ENCODE measurements at places on chromosomes 3 and 15. TPM values are rescaled to one million over a fixed set of nuclear protein-coding genes. Genes with fewer than 3 reads are reported as not detected.

TFRC gene
- total RNA-seq, result 149 TPM

TPRA1 gene
- total RNA-seq, result 29.5 TPM

LRRIQ4 gene
- total RNA-seq, result not detected

SLC28A2 gene
- not detected for total RNA-seq

OR5K2 gene
- not detected for total RNA-seq

ITGA11 gene
- 8.6 TPM for total RNA-seq

Data from smooth muscle cell of trachea (primary cell).